ENCODE measurements at places on chromosomes 1 and 21. TPM values are rescaled to one million over a fixed set of nuclear protein-coding genes. Genes with fewer than 3 reads are reported as not detected.

The GUCA2A gene
- not detected for total RNA-seq

The TSACC gene
- total RNA-seq = not detected

The NR1I3 gene
- total RNA-seq = not detected

The DENND1B gene
- 9.7 TPM for total RNA-seq

The RORC gene
- total RNA-seq = not detected

The SPRR1B gene
- not detected for total RNA-seq

The SELL gene
- 0.79 TPM for total RNA-seq

The NT5C1A gene
- not detected for total RNA-seq

The SLC26A9 gene
- not detected for total RNA-seq

The AUNIP gene
- total RNA-seq = 1.7 TPM

The ELOA gene
- total RNA-seq = 32.4 TPM

The SPRR2F gene
- total RNA-seq = not detected

The TCHH gene
- not detected for total RNA-seq

The DCDC2B gene
- total RNA-seq = not detected

The RSBN1 gene
- 12.9 TPM for total RNA-seq

The CFAP74 gene
- total RNA-seq = not detected

The PLA2G2D gene
- total RNA-seq = not detected

The COQ8A gene
- total RNA-seq = 7.2 TPM

The OR2M3 gene
- total RNA-seq = not detected

The NUCKS1 gene
- total RNA-seq = 133 TPM

The KRTAP22-2 gene
- not detected for total RNA-seq

The RNPC3 gene
- 5.2 TPM for total RNA-seq

The SLC27A3 gene
- 10.7 TPM for total RNA-seq

The NBPF3 gene
- 15.2 TPM for total RNA-seq

The PIGR gene
- total RNA-seq = not detected

The CHIT1 gene
- total RNA-seq = not detected

The ARID1A gene
- total RNA-seq = 27.3 TPM

The RUNX3 gene
- not detected for total RNA-seq

The RRP15 gene
- total RNA-seq = 5.4 TPM

The SEMA4A gene
- 6.8 TPM for total RNA-seq

The KPRP gene
- not detected for total RNA-seq

The CLDN17 gene
- total RNA-seq = not detected

The TDRD5 gene
- total RNA-seq = not detected

The SLAMF9 gene
- 1.2 TPM for total RNA-seq

The AKR7A3 gene
- 0.50 TPM for total RNA-seq

The NRAS gene
- 42.5 TPM for total RNA-seq

The AMY1A gene
- not detected for total RNA-seq

The EDARADD gene
- 2.5 TPM for total RNA-seq

The CNKSR1 gene
- 0.26 TPM for total RNA-seq

The ARMH1 gene
- 0.37 TPM for total RNA-seq

The AADACL4 gene
- not detected for total RNA-seq

The SYNC gene
- 68.0 TPM for total RNA-seq

The IL6R gene
- 22.7 TPM for total RNA-seq

The RHBDL2 gene
- 0.79 TPM for total RNA-seq
